NCI-H187 (cell line): ENCODE measurements at places on chromosomes 13 and 19.

DNA sequence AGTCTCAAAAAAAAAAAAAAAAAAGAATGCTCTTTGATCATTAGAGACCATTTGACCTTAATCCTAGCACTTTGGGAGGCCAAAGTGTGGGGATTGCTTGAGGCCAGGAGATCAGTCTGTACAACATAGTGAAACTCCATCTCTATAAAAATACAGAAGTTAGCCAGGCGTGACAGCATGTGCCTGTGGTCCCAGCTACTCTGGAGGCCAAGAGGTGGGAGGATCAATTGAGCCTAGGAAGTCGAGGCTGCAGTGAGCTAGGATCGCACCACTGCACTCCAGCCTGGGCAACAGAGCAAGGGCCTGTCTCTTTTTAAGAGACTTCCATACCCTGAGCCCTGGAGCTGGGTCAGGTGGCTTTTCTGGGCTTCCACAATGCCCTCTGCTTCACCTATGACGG, 11.5 kb upstream of the COLGALT1 start:
- no peak for DNase-seq

GRCh38 chr19:7069904-7070226, 362 bp downstream of the ZNF557 start:
- DNase-seq: no peak

- no peak for DNase-seq
Observed at GRCh38 chr13:91292630-91293221, 54.8 kb upstream of the MIR17HG start.

DNA sequence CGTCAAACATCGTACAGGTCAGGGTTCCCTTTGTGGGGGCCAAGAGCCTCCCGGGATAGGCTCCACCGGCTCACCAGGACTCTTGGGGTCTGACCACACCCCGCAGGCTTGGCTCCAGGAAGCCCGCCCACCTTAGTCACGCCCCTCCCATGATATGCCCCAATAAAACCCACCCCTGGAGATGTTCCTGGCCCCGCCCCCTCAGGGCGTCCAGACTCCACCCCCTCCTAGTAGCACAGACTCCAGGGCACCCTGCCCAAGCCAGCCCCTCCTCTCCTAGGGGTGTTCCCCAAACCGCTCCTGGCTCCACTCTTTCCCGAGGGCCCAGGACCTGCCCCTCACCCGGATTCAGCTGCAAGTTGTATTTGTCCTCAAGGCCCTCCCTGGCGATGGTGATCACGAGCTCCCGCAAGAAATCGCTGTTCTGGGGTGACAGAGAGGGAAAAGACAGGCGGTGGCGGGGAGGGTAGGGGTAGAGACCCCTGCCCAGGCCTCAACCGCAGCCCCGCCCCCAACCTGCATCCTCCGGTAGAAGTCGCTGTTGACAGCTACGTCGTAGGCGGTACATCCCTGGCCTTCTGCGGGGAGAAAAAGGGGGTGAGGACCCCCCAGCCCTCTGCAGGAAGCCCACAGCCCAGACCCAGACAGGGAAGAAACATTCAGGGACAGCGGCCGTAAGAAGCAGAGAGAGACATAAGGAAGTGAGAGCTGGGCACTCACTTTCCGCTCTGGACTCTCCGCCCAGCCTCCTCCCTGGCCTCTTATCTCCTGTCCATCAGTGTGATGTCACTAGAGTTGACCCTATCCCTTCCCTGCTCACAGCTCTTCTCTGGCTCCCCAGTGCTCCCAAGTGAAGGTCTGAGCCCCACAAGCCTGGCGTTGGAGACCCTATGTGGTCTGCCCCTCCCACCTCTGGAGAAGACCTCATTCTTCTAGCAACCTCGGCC, 3.9 kb downstream of the PIH1D1 start:
- no peak for DNase-seq

DNA sequence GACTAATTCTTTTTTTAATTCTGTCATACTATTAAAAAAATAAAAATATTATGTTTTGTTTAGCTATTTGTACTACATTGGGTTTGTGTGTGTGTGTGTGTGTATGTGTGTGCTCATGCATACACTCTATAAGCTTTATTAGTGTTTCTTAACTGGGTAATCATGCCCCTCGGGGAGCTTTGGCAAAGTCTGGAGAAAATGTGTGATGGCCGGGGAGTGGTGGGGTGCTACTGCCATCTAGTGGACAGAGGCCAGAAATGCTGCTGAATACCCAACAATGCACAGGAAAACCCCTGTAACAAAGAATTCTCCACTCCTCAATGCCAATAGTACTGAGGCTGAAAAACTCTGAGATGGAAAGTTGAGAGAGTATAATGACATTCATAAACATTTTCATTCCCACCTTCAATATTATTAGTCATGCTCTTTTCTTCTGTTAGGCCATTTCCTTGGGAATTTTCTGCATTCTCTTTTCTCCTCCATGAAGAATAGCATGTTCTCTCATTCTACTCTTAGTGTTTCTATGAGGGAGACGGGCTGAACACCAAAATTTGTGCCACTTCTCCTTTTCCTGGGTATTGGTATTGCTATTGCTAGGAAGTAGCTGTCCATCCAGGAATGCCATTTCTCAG, 157.3 kb downstream of the DNAJC3 start:
- peak; percentile 47 for DNase-seq

GRCh38 chr19:29018542-29018941, 194.4 kb downstream of the UQCRFS1 start:
- no peak for DNase-seq

GRCh38 chr19:12544401-12544876, 6.8 kb downstream of the ZNF564 start:
- DNase-seq: no peak

DNA sequence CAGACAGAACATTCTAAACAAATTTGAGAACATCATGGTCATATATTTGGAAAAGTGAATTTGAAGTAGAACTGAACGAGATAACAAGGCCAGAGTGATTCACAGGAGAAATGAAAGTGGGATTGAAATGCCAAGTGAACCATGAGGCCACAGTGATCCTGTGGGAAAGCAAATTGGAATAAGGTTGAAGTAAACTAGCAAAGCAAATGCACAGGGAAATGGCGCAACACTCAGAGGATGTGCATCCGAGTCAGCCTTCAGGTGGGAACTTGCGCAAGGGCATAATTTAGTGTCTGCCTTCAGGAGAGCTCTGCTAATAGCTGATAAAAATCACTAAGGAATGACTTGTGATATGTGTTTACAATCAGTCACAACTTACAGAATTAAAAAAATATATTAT, 696.6 kb downstream of the LIG4 start:
- no peak for DNase-seq

- no peak for DNase-seq
Observed at GRCh38 chr19:2543463-2544442, 67.8 kb downstream of the GADD45B start.

DNA sequence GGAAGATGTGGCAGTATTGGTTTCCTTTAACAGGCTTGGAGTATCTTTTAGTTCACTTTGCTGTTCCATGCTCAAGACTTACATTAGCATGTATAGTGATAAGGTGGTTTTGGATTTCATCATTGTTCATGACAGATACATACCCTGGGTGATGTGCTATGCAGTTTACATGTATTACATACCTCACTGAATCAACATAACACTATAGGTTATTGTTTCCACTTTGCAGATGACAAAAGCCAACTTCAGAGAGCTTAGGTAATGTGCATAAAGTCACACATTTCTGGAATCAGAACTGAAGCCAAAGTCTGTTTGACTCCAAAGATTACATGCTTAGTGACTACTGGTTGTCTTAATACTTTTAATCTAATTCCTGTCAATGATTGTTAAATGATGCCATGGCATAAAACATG, 7.1 kb downstream of the COMMD6 start:
- DNase-seq: no peak

DNA sequence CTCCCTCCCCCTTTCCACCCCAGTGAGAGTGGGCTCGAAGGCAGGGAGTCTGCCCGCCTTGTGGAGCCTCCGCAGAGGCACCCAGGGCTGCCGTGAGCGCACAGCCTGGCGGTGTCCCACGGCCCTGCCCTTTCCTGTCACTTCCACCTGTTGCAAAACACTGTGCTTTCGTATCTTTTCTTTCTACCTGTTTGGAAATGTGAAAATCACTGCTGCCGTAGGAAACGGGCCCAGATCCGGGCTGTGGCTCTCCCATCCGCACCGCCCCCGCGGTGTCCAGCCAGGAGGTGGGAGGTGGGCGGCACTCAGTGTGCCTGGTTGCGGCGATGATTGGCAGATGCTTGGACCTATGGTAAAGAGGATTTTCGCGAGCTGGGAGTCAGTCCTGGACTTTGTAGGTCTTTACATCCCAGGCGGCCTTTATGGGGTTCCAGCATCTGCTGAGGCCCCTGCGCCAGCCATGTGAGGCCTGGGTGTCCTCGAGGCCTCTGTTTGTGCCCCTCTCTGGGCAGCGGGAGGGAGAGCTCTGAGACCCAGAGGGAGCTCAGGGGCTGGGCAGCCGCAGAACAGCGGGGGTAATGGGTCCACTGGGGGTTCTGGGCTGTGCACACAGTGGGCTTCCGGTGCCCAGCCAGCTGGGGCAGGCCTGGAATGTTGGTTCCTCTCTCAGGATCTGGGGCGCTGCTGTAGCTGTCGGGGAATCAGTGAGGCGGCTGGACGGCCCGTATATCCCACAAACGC, 6.1 kb downstream of the STK11 start:
- no peak for DNase-seq

DNA sequence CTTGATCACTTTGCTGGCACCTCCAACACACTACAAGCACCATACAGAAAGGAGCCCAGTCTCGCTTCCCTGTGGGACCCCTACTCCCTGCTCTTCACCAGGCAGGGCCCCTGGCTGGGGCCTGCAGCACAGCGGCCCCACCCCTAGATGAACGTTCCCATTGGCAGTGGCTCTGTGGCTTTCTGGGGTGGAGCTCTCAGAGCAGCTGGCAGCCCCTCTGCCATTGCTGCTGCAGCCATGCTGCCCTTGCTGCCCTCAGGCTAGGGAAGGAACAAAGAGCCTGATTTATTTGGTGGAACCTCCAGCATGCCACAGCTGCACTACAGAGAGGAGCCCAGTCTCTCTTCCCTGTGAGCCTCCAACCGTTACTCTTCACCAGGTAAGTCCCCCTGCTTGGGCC, 5.8 kb downstream of the SIGLEC6 start:
- DNase-seq: no peak

DNA sequence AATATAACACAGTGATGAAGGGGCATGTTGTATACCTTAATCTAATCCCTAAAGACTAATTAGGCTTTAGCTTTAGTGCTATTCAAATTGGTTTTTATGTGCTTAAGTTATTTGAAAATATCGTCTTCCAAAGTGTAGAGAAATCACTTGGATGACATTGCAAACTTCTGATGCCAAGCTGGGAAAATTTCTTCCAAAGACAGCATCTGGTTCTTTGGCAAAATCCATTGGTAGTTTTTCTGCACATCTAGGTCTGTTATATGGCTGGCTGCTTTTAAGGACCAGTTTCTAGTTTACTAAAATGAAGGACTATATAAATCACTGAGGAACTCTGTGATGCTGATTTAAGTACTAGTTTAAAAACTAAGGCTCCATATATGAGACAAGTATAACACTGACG, 2362.3 kb downstream of the PCDH9 start:
- no peak for DNase-seq

- DNase-seq: no peak
Observed at GRCh38 chr13:93550236-93550635, 323.6 kb downstream of the GPC6 start.

DNA sequence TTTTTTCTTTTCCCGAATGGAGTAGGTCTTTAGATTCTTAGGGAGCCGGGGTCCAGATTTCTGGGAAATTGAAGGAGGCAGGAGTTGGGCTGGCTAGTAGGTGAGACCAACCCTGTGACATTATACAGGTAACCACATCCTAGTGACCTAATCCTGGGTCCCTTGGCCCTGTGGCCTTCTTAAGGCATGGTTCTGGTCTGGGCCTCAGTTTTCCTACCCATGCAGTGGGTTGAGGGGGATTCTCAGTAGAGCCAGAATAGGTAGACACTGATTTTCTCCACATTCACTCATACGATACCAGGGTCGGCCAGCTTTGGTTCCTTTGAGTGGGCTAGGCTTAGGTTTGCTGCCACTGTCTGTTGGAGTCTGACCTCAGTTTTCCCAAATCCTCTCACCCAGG, 7.2 kb downstream of the PPFIA3 start:
- no peak for DNase-seq

- no peak for DNase-seq
Observed at GRCh38 chr13:109436055-109436622, 350.2 kb downstream of the IRS2 start.

- no peak for DNase-seq
Observed at GRCh38 chr13:19818223-19818842, 35.6 kb upstream of the PSPC1 start.

GRCh38 chr13:112771139-112771876, 81.5 kb downstream of the ATP11A start:
- no peak for DNase-seq

GRCh38 chr19:46634045-46634655, 1.9 kb downstream of the GNG8 start:
- DNase-seq: peak; percentile 85

DNA sequence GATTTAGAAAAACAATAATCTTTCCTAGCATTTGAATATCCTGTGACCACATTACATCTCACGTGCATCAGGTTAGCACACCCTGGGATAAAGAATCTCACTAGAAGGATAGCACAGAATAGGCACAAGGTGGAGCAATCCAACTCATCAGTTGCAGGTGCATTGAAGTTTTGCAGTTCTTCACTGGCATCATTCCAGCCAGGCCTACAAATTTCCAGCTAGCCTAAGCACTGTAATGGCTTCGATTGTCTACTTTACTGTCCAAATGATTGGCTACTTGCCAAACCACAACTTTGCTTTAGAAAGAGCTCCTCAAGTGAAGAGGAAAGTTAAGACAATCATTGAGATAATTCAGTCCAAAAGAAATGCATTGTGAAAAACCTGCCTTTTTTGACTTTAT, 89.5 kb downstream of the SPRY2 start:
- no peak for DNase-seq

GRCh38 chr19:38155453-38155852, 68.6 kb downstream of the DPF1 start:
- no peak for DNase-seq

DNA sequence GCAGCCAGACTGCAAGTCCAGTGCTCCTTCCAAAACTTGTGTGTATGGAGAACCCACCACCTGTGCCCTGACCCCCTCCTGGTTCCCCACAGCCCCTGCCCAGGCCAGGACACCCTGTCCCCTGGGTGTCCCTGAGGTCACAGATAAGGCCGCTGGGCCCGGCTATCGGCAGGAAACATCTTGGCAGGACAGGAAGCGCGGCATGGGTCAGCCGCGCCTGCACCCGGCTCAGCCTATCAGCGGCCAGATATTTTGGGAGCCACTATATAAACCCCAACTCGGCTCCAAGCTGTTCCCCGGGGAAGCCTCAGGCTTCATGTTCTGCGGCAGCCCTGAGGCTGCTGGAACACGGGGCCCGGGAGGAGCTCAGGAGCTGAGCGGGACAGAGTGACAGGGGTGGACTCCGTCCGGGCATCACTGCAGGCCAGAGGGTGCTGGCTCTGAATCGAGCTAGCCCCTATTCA, 60.8 kb downstream of the AP1M1 start:
- DNase-seq: no peak

DNA sequence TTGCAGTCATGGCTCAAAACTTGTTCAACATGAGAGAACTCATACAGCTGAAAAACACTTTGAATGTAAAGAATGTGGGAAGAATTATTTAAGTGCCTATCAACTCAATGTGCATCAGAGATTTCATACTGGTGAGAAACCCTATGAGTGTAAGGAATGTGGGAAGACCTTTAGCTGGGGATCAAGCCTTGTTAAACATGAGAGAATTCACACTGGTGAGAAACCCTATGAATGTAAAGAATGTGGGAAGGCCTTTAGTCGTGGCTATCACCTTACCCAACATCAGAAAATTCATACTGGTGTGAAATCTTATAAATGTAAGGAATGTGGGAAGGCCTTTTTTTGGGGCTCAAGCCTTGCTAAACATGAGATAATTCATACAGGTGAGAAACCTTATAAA, 20.1 kb downstream of the ZNF283 start:
- DNase-seq: no peak
